ENCODE measurements at places on chromosomes 16 and 17.

GRCh38 chr16:67982011-67982696 lies 1.9 kb upstream of the DPEP3 start:
- DNase-seq, result no peak

- no peak for DNase-seq
Measured at GRCh38 chr16:82891918-82892317, 265.1 kb downstream of the CDH13 start.

- no peak for DNase-seq
Measured at GRCh38 chr17:57110579-57111325, 25.7 kb downstream of the AKAP1 start.

- DNase-seq, result no peak
Measured at GRCh38 chr16:86050591-86051367, 151.8 kb downstream of the IRF8 start.

DNA sequence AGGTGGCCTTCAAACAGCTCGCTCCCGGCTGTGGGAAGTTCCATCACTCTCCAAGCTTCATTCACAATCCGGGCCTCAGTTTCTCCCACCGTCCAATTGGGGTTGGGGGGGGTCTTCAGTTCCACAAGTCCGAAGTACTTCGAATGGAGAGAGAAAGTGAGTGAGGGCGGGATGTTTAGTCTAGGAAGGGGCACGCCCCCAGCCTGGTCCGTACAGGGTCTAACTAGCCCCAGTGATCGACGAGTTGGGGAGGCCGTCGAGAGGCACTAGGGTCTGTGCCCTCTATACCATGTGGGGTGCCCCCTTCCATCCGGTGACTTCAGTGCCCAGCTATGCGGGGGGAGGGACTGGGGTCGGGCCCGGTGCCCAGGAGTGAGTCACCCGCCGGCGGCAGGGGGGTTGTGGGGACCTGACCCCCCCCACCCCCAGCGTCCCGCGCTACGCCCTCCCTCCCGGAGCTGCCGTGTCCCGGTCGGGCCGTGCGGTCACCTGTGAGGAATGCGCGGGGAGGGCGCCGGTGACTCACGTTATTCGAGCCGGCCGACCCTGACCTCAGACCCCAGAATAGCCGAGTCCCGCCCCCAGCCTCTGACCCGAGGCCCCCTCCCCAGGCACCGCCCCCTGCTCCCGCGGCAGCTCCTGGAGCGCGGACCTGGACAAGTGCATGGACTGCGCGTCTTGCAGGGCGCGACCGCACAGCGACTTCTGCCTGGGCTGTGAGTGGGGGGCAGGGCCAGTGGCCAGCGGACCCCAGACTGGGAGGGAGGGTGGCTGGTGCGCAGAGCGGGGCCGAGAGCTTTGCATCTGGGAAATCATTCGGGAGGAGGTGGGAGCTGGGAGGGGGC lies 658 bp downstream of the TNFRSF12A start:
- DNase-seq, result peak; percentile 79

DNA sequence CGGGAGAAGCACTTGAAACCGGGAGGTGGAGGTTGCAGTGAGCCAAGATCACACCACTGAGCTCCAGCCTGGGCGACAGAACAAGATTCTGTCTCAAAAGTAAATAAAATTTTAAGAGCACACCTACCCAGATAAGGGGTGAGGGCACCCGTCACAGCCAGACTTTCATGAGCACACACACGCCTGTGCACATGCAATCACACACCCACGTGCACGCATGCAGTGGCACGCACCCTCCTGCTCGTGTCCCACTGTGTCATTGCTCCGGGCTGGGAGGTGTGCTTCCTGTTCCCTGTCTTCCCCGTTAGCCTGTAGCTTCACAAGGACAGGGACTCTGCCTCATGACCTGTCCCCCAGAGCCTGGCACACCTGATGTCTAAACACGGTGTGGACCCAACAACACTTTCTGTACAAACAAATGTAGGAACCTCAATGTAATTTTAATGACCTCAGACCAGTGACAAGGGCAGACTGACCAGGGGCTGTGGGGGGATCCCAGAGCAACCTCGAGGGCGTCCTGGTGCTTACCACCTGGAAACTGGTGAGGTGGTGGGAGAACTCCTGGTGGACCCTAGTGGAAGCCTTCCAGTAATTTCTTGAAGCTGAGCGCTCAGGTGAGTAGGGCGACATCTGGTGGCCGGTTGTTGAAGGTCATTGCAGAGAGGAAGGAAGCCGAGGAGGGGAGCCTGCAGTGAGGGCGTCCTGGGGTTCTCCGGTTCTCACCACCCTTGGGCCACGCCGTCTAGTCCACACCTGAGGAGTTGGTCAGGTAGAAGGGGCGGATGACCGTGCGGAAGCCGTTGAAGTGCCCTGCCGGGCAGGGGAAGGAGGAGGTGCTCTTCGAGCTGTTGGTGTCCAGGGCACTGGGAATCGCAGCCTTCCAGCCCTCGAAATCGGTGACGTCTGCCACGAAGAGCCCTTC lies 8.6 kb downstream of the LGALS3BP start:
- peak; percentile 33 for DNase-seq

DNA sequence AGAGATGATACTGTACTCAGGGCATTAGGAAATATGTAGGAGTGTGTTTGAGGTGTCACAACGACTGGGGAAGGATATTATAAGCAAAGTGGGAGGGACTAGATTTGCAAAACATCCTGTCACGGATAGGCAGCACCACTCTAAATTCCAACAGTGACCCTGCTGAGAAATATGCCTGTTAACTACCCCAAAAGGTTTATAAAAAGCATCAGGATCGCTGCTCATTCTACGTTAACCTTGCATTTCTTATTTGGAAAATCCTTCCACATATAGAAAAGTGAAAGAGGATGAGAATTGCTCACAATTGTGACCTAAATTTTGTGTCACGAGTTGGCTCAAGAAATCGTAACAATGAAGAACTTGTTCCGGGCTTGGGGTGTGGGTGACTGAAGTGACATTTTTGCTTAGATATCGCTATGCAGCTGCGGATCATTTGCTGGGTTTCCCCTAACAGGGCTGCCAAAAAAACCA lies 51.6 kb downstream of the N4BP1 start:
- no peak for DNase-seq

GRCh38 chr16:84484579-84485254 lies 19.7 kb downstream of the MEAK7 start:
- no peak for DNase-seq

GRCh38 chr16:10971560-10971961 lies 27.2 kb downstream of the CLEC16A start:
- DNase-seq, result no peak

GRCh38 chr17:61385577-61386236 lies 13.9 kb upstream of the TBX2 start:
- DNase-seq, result no peak

DNA sequence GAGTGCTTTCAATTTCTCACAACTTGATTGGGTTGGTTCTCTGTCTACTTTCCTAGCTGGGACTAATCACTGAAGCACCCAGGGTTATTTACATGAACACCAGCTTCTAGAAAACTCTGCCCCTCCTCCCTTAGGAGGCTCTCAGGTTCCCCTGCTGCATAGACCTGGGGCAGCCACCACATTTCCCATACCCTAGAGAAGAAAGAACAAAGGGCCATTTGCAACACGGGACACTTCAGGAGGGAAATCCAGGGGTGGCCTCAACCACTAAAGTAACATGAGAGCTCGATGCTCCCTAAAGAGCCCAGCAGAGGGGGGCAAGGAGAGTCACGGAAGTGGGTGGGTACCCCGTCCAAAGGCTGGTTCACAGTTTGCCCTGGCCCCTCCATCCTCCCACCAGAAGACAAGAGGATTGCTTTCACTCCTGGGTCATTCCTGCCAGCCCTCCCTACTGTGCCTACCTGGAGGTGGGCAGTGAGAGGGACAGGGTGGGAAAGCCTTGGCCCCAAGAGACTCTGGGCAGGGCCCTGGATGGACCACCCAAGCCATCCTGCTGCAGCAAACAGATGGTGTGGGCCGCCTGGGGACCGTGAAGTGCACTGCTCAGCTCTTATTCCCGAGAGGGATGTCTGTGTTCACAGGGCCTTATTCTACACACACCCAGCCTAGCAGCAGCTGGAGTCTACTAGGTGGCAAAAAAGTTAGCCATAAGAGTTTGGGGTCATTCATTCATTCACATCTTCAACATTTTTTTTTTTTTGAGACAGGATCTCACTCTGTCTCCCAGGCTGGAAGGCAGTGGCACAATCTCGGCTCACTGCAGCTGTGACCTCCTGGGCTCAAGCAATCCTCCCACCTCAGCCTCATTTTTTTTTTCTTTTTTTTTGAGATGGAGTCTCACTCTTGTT lies 392.1 kb downstream of the SOX9 start:
- DNase-seq, result no peak

GRCh38 chr17:57580055-57580739 lies 164.9 kb downstream of the CCDC182 start:
- DNase-seq, result no peak

DNA sequence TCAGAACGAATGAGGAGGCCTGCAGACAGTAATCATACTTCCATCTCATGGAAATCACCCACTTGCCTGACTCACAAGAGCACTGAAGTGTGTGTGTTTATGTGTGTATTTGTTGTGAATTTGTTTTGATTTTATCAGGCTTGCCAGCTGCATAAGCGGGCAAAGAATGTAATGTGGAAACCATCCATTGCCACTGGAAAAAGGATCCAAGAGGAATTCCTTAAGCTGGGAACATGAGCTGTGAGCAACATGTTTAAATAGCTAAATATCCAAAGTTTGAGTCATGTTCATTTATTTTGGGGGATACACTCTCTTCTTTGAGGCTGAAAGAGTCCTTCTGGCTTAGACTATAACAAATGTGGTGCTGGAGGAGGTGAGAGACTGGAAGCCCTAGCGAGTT lies 198.4 kb upstream of the TBX2 start:
- DNase-seq, result no peak

- DNase-seq, result no peak
Measured at GRCh38 chr16:26993511-26993910, 73.2 kb upstream of the C16orf82 start.

GRCh38 chr16:53022374-53022773 lies 30.3 kb downstream of the CHD9NB start:
- no peak for DNase-seq

DNA sequence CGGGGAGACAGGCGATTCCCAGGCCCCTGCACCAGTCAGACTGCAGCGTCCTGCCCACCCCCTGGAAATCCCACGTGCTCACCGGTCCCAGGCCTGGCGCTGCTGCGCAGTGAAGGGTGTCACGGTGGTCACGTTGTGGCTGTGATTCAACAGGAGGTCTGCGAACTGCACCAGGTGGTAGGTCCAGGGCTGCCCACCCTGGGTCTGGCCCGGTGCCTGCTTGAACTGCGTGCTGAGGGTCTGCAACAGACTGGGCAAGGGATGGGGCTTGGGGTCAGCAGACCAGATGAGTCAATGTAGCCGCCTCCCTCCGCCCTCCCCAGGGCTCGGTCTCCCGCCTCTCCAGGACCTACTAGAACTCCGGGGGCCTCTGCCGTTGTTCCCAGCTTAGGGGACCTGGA lies 7.1 kb downstream of the MYBBP1A start:
- no peak for DNase-seq

- no peak for DNase-seq
Measured at GRCh38 chr16:30051518-30051917, 14.0 kb upstream of the ALDOA start.

DNA sequence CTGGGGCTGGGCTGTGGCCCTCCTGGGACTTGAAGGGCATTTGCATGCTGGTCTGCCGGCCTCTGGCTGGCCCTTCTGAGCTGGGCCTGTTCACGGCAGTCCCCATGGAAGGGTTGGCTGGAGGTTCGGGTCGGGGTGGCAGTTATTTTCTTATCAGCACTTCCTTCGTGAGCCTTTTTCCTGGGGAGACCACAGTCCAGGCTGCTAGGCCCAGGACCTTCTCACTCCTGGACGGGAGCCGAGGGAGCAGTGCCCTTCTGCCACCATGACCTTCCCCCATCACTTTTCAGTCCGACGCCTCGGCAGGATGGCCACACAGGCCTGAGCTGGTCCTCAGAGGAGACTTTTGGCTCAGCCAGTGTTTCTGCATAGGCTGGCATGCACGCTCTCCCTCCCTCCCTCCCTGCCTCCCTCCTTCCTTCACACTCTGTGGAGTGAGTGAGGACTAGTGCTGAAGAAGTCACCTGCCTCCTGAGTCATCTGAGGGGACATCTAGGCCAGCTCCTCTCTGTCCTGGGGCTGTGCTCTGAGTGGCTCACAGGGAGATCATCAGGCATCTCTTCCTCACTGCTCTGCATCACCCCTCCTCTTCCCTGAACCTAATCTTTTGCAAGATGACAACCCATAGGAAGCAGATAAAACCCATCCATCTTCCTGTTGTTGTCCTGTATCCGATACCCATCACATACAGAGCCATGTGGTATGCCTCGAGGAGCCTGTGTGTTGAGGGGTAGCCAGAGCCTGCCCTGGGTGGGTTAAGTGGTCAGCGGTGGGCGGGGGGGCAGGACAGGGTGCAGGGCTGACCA lies 109.7 kb downstream of the RAP1GAP2 start:
- no peak for DNase-seq
